Renal cortex interstitium (tissue), 15 donors: ENCODE measurements at places on chromosomes 2 and 18. TPM values are rescaled to one million over a fixed set of nuclear protein-coding genes. Genes with fewer than 3 reads are reported as not detected.

DNA sequence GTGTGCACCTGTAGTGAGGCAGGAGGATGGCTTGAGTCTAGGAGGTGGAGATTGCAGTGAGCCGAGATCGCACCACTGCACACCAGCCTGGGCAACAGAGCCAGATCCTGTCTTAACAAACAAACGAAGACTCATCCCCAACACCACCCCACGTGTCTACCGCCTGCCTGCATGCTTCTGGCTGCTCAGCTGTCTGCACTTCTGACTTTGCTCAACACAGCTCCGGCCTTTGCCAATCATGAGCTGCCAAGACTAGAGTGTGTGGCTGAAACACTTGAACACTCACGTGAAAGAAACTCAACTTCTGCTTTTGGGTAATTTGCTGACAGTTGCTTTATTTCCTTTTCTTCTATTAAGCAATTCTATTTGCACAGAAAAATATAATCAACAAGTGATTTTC lies 32.1 kb upstream of the SP3 start:
- no peak for DNase-seq

The RSAD2 gene
- 3.9 TPM for polyA plus RNA-seq

GRCh38 chr18:64210401-64210949 lies 61.6 kb upstream of the LINC00305 start:
- DNase-seq: no peak

The ASNSD1 gene
- 58.5 TPM for polyA plus RNA-seq

GRCh38 chr2:241203218-241204009 lies 14.9 kb downstream of the ANO7 start:
- no peak for DNase-seq
